ENCODE measurements at places on chromosomes 2 and 18.

GRCh38 chr2:88696611-88697010, 5.1 kb downstream of the RPIA start:
- DNase-seq, result no peak

GRCh38 chr2:242046206-242046826, 176.8 kb downstream of the RTP5 start:
- no peak for DNase-seq

DNA sequence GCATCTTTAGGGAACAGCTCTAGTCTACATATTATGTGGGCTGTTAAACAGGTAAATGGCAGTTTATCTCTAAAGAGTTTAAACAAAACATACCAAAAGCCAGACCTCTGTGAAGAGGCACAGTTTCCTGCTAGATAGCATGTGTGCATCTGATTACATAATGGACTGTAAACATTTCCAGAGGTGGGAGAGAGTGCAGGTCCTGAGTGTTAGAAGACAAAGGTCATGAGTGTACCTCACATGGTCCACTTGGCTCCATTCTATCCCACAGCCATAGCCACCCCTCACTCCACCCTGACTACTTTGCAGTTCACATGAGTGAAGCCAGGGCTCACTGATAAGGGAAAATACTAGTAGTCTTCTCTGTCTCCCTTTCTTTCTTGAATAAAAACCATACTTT, 233.4 kb downstream of the MTX2 start:
- no peak for DNase-seq

GRCh38 chr2:44944952-44945612, 3.6 kb downstream of the SIX3 start:
- DNase-seq, result no peak

- no peak for DNase-seq
These were observed 119.4 kb downstream of the COPS8 start for GRCh38 chr2:237205043-237205541.

GRCh38 chr2:163198972-163199371, 360.4 kb upstream of the KCNH7 start:
- DNase-seq, result no peak

- DNase-seq, result no peak
These were observed 144.5 kb downstream of the HDAC4 start for GRCh38 chr2:239256350-239256743.

- DNase-seq, result no peak
These were observed 242.4 kb upstream of the SALL3 start for GRCh38 chr18:78737006-78737915.

- no peak for DNase-seq
These were observed 68.8 kb upstream of the SMAD7 start for GRCh38 chr18:49019446-49020045.

DNA sequence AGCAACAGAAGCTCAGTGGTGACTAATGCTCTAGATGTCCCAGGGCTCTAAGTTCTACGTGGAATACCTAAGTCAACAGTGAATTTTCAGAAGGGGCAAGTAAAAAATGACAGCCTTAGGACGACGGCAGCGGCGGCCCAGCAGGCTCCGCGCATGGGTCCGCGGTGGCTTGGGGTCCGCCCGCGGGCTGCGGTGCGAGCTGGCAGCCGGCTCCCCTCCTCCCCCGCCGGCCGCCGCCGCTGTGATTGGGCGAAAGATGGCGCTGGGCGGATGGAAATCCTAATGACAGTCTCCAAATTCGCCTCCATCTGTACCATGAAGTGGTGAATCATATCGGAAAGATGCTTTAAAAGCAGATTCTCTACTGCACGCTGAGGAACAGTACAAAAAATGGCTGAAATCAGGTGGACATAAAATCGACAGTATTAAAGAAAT, 74.7 kb downstream of the HNRNPLL start:
- peak; percentile 56 for DNase-seq

GRCh38 chr18:79788734-79789085, 9.0 kb upstream of the KCNG2 start:
- DNase-seq, result no peak

GRCh38 chr18:70931942-70932814, 643.3 kb downstream of the SOCS6 start:
- no peak for DNase-seq

DNA sequence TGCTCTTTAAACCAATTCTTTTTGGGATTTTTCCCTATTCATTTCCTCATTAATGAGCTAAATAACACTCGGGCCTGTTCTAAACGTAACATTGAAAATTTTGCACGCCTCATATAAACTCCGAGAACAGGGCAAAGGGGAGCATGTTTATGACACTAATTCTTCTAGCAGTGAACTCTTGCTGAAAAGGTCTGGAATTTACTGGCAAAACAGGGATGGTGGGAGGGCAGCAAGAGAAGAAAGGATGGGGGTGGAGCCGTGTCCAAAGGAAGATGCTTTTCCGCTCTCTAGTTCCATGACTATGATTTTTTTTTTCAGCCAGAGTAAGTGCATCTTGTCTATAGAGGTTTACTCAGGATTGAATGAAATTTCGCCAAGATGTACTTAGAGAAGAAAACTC, 50.0 kb upstream of the IL1R1 start:
- no peak for DNase-seq

GRCh38 chr2:12819103-12819475, 102.4 kb downstream of the TRIB2 start:
- no peak for DNase-seq

- no peak for DNase-seq
These were observed 433.2 kb upstream of the MEX3C start for GRCh38 chr18:51630706-51631105.

GRCh38 chr2:217826520-217826919, 176.3 kb downstream of the TNS1 start:
- no peak for DNase-seq

DNA sequence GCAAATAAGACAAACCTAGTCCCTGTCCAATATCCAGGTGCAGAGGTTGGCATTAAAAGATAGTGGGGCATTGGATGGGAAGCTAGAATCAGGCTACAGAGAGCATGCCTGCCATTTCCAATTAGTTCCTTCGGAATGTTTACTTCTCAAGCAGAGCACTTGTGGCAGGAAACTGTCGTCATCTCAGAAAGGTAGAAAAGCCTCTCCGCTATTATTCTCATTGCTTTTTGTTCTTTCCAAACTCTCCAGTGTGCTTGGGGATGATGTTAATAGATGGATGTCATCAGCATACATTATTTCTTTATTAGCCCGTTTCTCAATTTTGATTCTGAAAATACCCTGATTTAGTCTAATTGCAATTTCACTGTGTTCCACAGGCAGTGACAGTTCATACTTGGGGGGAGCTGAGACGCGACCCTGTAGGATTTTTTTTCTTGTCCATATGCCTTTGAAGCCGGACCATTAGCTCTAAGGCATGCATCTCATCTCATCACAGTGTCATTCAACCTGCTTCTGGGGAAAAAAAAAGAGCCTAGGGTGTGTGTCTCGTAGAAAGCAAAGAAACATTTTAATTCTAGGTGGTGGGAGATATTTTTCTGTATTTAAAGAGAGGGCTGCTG, 7.7 kb downstream of the ASB18 start:
- DNase-seq, result no peak

- no peak for DNase-seq
These were observed 43.4 kb upstream of the MTCL1 start for GRCh38 chr18:8661754-8662559.

DNA sequence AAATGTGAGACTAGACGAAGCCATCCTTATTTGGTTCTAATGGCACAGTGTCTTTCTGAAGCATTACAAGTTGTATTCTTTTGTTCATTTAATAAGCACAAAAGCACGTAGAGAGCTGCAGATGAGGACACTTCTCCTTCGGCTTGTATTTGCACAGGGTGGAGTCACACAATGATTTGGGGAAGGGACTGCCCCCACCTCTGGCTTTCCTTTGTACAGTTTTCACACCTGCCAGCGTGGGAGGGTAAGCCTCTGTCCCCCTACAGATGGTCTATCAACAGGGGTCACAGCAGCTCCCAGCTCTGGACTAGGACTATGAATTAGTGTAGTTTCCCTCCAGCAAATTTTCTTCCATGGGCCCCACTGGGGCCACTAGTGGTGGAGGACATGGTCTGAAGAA, 108.2 kb upstream of the KLHL14 start:
- DNase-seq, result no peak
